ENCODE measurements at places on chromosomes 1 and 21.

DNA sequence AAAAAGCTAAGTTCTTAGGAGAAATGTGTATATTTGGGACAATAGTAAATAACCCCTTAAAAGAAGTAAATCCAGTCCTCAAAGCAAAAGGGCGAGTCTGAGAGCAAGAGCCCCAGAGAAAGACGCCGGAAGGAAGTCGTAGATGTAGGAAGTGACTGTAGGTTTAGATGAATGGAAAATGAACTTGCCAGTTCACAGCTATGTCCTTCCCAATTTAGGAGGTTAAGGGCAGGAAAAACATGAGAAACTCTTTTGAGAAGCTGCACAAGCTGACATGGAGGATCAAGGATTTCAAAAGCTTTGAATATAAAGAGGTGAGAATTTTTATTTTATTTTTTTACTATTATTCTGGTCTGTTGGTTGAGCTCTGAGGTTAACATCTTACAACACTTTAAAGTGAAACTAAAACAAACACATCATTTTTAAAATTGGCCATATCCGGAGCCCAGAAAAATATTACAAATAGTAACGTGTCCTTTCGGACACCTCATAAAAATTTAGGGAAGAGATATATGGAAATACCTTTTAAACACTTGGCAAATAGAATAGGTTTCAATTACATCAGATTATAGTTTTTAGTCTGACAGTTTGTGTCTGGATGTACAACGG lies 1178.6 kb downstream of the MRPL39 start:
- DNase-seq = no peak
- no peaks in the 10 kb centered on the region for H3K27me3 ChIP-seq
- H3K4me1 ChIP-seq = no peaks in the 10 kb centered on the region
- H3K4me3 ChIP-seq = no peak overlapping the region
- H3K27ac ChIP-seq = no peak overlapping the region

GRCh38 chr1:182917378-182917777 lies 35.6 kb downstream of the SHCBP1L start:
- H3K36me3 ChIP-seq = no peaks in the 10 kb centered on the region
- DNase-seq = no peak
- no peaks in the 10 kb centered on the region for H3K27me3 ChIP-seq
- H3K4me1 ChIP-seq = no peaks in the 10 kb centered on the region
- H3K4me3 ChIP-seq = no peak overlapping the region
- H3K27ac ChIP-seq = no peak overlapping the region

- no peak overlapping the region for H3K27ac ChIP-seq
- no peaks in the 10 kb centered on the region for H3K27me3 ChIP-seq
- H3K36me3 ChIP-seq = no peaks in the 10 kb centered on the region
- H3K4me1 ChIP-seq = no peaks in the 10 kb centered on the region
- H3K4me3 ChIP-seq = no peak overlapping the region
Observed at GRCh38 chr1:220485131-220485530, 42.8 kb upstream of the MARK1 start.

DNA sequence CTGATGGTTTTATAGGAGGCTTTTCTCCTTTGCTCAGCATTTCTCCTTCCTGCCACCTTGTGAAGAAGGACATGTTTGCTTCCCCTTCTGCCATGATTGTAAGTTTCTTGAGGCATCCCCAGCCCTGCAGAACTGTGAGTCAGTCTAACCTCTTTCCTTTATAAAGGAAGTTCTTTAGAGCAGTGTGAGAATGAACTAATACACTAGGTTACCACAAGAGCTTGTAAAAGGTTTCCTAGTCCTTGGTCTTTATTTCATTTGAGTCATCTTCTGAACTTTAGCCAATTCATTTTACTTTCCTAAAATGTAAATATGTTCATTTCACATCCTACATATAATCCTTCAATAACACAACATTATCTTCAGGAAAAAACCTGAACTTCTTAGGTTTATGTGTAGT lies 365.3 kb downstream of the HHIPL2 start:
- DNase-seq = no peak
- H3K4me1 ChIP-seq = no peaks in the 10 kb centered on the region
- no peaks in the 10 kb centered on the region for H3K27me3 ChIP-seq
- H3K4me3 ChIP-seq = no peak overlapping the region
- no peak overlapping the region for H3K27ac ChIP-seq

DNA sequence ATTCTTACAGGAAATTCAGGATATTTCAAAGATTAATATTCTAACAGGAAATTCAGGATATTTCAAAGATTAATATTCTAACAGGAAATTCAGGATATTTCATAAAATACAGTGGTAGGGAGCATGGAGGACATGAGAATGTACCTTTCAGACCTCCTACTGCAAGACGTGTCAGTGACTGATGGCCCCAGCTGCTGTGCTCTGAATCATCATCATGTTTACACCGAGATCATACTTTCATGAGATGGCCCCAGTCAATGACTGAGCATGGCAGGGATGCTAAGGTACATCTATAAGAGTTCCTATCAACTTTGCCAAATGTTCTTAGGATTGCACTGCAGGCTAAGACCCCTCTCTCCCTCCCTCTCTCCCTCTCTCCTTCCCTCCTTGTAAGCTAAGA lies 69.0 kb downstream of the HFM1 start:
- H3K4me3 ChIP-seq = no peak overlapping the region
- H3K27ac ChIP-seq = no peak overlapping the region
- no peaks in the 10 kb centered on the region for H3K27me3 ChIP-seq
- no peak for DNase-seq
- H3K36me3 ChIP-seq = no peaks in the 10 kb centered on the region

All from colonic mucosa (tissue), 4 donors.